ENCODE measurements at places on chromosomes 3 and 15. TPM values are rescaled to one million over a fixed set of nuclear protein-coding genes. Genes with fewer than 3 reads are reported as not detected.

IMPG2 gene
- 0.86 TPM for total RNA-seq

SLC12A1 gene
- not detected for total RNA-seq

SPATA12 gene
- total RNA-seq = not detected

IGF2BP2 gene
- total RNA-seq = 18.6 TPM

ST8SIA2 gene
- total RNA-seq = not detected

GPR27 gene
- total RNA-seq = not detected

TMEM39A gene
- 35.1 TPM for total RNA-seq

CLDN1 gene
- total RNA-seq = 0.17 TPM

ADAMTSL3 gene
- total RNA-seq = 0.32 TPM

PTPRG gene
- 32.6 TPM for total RNA-seq

DLL4 gene
- total RNA-seq = 0.16 TPM

DNAH12 gene
- total RNA-seq = under 0.01 TPM

SEMA5B gene
- not detected for total RNA-seq

GRM2 gene
- total RNA-seq = under 0.01 TPM

MUC13 gene
- not detected for total RNA-seq

UNC13C gene
- total RNA-seq = not detected

IGSF11 gene
- 0.09 TPM for total RNA-seq

DAZL gene
- not detected for total RNA-seq

ISLR2 gene
- 0.16 TPM for total RNA-seq

SLC24A5 gene
- not detected for total RNA-seq

TUSC7 gene
- not detected for total RNA-seq

ANKUB1 gene
- not detected for total RNA-seq

PLSCR2 gene
- total RNA-seq = 0.32 TPM

MAPKBP1 gene
- 12.6 TPM for total RNA-seq

CLDN16 gene
- not detected for total RNA-seq

AADAC gene
- 0.09 TPM for total RNA-seq

PP2D1 gene
- total RNA-seq = not detected

KNG1 gene
- total RNA-seq = not detected

LTK gene
- 0.17 TPM for total RNA-seq

SHC4 gene
- 4.2 TPM for total RNA-seq

TICRR gene
- total RNA-seq = 0.32 TPM

ZNF774 gene
- total RNA-seq = 0.86 TPM

MASP1 gene
- 15.3 TPM for total RNA-seq

CPLX3 gene
- under 0.01 TPM for total RNA-seq

GADL1 gene
- total RNA-seq = 1.9 TPM

PDZRN3 gene
- 33.9 TPM for total RNA-seq

PIK3R4 gene
- 23.3 TPM for total RNA-seq

TMEM207 gene
- not detected for total RNA-seq

RTP3 gene
- total RNA-seq = not detected

PGBD4 gene
- total RNA-seq = 1.8 TPM
